T follicular helper cell (primary cell): ENCODE measurements at places on chromosomes 1 and 21.

GRCh38 chr1:37948166-37948565, 1.3 kb upstream of the INPP5B start:
- DNase-seq, result no peak

GRCh38 chr1:64223329-64224151, 20.1 kb downstream of the UBE2U start:
- DNase-seq, result no peak

GRCh38 chr1:168454211-168454815, 89.5 kb downstream of the XCL2 start:
- no peak for DNase-seq

GRCh38 chr1:5371270-5371669, 621.0 kb downstream of the NPHP4 start:
- no peak for DNase-seq

GRCh38 chr1:167446966-167447365, 71.4 kb downstream of the CD247 start:
- no peak for DNase-seq

DNA sequence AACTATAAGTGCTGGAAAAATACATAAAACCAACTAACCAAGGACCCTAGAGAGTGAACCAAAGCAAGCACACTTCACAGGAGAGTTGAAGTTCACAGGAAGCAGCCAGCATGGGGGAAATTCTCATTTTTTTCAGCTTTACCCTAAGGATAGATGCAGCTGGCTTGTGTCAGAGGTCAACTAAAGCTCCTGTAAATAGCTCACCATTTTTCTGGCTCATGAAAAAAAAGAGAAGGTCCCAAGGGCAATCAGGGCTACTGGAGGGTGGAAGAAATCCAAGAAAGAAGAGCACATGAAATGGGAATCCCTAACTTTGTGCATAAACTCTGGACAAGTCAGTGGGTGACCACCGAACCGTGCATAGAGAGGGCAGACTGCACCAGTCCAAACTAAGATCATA, 58.3 kb downstream of the KCNJ15 start:
- no peak for DNase-seq

DNA sequence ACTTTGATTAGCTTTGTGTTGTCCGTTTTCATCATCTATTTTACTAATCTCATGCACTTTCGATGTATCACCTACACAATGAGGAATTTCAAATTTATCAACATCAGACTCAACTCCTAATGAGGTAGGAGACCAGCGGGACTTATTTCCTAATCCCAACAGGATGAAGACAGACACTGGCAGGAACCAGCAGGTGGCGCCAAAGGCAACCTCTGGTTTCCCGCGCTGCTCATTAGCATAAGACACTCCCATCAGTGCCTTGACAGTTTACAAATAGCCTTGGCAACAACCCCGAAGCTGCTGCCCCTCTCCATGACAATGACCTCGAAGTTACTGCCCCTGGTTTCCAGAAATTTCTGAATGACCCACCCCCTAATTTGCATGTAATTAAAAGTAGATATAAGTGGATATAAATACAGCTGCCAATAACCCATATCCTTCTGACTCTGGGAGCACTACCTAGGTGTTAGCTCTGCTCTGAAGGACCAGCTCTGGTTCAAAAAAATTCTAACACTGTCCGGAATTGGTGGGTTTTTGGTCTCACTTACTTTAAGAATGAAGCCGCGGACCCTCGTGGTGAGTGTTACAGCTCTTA, 974.8 kb downstream of the ADGRL2 start:
- DNase-seq, result no peak

- DNase-seq, result no peak
Observed at GRCh38 chr1:27004471-27005165, 8.0 kb downstream of the TENT5B start.

DNA sequence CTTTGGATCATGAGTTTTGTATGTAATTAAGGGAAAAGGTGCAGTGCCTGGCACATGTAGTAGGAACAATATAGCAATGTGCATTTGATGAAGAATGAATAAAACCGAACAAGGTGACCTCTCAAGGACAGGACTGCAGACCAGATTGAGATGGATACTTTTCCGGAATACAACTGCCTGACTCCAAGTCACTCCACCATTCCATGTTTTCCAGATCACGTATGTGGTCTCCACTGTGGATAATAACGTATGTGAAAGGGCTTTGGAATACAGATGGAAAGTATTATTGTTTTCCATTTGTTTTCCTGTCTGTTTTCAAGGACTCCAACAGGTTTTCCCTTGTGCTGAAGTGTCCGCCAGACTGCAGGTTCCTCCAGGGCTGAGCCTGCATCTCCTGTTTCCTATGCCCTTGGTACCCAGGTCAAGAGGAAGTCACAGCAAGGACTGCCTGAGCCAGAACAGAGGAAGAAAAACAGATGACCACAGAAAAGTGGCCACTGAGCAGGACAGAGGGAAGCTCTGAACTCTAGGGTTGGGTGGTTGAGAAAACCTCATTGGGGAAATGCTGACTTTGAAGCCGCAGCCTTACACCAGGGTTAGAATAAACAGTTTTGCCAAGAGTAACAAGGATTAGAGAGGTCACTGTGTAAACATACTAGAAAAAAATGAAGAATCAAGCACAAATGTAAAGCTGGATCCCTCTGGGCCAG, 4.0 kb downstream of the CFAP45 start:
- DNase-seq, result no peak

GRCh38 chr1:186790101-186790500, 38.6 kb upstream of the PLA2G4A start:
- no peak for DNase-seq

- no peak for DNase-seq
Observed at GRCh38 chr1:20371883-20372282, 81.2 kb downstream of the VWA5B1 start.

GRCh38 chr21:25467896-25468295, 139.4 kb downstream of the MRPL39 start:
- no peak for DNase-seq

- DNase-seq, result no peak
Observed at GRCh38 chr1:62208970-62209369, 14.3 kb downstream of the L1TD1 start.

DNA sequence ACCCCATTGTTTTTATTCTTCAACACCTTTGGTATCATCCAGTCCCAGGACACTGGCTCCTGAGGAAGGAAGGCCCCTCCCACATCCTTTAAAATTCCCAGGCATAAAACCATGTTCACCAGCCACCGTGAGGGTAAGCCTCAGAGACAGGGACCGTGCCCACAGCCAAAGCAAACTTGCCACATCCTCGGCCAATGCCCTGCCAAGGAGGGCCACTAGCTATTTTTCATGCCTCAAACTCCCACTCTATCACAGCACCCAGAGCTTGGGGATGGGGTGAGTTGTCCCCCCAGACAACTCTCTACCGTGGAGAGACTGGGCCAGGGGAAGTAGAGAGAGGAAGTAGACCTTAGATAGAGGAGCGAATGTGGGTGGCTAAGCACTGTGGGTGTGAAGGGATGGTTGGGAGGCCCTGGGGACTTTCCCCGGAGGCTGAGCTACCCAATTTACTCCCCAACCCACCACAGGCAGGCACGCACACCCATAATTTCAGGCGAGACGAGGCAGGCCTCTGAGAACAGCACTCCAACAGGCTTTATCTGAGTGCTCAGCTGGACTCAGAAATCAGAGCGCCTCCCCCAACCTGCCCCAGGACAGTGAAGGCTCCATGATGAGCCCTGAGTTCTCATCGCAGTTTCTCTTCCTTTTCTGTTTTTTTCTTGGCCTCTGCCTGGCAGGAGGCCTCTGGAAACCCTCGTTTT, 15.9 kb upstream of the BTG2 start:
- DNase-seq, result peak; percentile 85

DNA sequence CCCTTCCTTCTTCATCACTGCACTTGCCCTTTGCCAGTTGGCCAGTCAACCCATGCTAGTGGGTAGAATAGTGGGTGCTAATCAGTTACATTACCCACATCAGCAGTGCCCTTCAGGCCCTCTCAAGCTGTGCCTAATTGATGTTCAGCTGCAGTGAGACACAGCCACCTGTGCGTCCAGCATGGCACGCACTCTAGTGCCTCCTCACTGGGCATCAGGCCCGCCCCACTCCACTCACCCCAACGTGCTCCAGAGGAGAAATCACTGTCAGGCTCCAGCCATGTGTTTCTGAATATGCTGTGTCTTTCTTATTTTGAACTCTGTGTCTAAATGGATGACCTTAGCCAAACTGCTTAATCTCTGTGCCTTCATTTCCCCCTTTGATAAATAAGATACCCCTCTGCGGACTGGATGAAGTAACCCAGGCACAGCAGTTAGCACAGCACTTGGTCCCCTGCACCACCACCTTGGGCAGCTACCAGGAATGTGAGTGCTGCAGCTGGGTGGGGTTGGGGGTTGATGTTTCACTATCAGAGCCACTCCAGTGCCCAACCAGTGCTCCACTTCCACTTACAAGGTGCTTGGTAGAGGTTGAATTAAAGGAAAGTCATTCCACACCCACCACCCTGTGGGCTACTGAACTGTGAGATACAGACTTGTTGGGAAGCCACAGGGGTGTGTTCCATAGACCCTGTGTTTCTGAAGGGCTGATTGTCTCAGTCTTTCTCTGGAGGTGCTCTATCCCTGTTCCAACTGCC, 8.9 kb upstream of the ADORA3 start:
- no peak for DNase-seq

- DNase-seq, result no peak
Observed at GRCh38 chr21:28959367-28960099, 33.1 kb downstream of the LTN1 start.

DNA sequence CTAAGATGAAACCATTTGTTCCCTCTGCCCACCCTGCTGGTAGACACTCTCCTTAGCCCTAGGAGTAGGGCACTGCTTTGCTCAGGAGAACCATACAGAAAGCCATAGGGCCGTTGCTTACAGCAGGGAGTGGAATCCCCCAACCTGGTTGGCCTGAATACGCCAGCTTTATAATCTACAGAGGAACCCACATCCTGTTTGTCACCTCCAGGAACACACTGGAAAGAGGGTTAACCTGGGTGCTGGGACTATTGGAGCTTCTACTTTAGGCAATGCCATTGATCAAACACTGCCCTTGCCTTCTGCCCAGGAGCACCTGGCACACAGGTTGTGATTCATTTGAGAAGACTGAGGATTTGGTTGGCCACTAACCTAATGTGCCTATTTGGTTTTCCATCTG, 124.8 kb downstream of the TNR start:
- DNase-seq, result no peak

DNA sequence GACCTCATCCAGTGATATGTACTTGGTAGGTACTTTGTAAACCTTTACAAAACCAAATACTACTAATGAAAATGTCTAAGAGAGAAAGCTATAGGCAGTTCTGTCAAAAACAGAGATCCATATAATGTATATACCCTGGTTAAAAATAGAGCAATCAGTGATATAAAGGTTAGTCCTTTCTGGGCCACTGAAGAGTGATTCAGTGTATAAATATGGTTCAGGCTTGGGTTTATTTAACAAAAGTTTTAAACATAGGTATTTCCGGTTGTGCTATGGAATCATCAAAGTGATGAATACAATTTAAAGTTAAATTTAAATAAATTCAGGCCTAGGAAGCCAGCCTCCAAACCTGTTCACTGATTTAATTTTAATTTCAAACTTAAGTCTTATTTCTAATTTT, 108.4 kb upstream of the DMRTA2 start:
- DNase-seq, result no peak

DNA sequence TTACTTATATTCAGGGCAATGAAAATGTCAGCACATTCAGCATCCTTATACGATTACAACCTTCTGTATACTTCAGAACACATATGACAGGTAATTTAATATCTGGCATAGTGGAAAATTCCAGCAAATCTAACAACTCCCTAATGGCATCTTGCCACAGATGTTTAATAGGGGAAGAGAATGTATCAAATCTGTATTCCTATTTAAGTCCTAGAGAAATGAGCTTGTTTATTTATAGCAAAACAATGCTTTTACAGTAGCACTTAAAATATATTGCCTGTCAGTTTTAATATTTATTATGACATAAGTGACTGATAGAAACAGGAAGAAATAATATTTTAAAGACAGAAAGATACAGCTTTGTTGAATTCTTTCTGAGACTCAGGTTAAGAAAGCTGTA, 1101.8 kb upstream of the B3GALT2 start:
- no peak for DNase-seq

DNA sequence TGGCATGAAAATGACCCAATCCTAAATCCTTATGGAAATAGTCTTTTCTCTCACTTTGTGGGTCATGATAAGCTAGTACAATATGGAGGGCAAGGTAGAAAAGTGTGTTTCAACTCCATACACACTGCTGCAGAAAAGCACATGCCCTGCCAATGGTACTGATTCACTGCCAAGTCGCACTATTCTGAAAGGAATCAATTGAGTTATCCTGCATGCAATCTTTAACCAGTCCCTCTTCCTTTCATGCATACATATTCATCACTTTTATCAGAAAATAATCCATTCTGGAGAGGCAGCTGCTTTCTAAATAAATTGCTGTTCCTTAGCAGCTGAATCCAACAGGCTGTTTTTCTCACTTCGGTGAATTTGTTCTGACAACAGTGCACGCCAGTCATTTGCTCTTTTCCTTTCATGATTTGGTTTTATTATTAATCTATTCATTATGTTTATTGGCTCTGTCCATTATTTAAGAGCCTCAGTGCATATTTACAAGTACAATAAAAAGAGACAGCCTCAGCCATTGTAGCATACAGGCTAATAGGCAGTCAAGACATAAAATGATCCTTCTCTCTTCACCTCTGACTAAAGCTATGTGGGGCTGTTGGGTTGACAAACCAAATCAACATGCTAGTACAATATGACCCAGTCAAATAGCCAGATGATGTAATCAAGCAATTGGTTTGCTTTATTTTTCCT, 108.8 kb downstream of the CHD1L start:
- no peak for DNase-seq

DNA sequence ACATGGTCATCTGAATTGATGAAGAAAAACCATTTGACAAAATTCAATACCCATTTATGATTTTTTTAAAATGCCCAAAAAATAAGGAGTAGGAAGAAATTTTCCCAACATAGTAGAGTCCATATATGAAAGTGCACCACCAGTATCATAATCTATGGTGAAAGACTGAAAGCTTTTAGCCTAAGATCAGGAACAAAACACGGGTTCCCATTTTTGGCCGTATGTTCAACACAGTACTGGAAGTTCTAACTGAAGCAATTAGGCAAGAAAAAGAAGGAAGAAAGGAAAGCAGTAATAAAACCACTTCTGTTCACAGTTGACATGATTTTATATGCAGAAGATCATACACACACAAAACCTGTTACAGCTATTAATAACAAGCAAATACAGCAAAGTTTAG, 227.8 kb upstream of the RAB4A start:
- no peak for DNase-seq

DNA sequence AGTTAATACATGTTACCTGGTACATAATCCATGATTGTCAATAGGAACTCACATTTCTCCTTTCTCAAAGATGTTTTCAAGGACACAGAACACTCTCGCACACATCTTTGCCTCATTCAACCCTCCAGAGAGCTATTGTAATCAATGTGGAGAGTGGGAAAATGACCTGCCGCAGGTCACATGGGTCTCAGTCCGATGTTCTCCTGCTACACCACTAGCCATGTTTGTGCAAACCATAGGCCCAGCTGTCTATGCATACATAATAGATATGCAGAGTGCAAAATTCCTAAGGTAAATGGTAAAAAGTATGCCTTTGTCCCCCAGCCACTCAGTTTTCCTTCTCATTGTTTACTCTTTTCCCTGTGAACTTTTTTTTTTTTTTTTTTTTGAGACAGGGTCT, 89.2 kb downstream of the ADSS2 start:
- no peak for DNase-seq

- DNase-seq, result no peak
Observed at GRCh38 chr1:228889289-228889688, 154.0 kb downstream of the RHOU start.
